ENCODE measurements at places on chromosomes 1 and 21.

DNA sequence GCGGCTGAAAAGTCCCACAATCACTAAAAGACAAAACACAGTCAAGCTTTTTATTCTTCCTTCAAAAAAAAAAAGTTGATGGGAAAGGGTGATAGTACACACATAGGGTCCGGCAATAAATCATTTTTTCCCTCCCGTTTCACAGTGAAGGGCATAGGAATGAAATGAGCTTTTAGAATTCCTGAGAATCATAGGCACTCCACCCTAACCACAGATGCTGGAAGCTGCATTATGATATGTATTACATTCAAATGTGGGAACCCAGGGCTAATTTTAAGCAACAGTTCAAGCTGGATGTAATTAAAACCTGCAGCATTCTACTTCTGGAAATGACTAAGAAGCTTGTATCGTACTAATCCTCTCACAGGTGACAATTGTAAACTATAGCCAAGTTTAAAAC is 75.7 kb upstream of the KCNJ15 start:
- peak; percentile 93 for DNase-seq

- no peak for DNase-seq
These were observed at the start of gene COL6A2 for GRCh38 chr21:46097336-46098293. Gene COL6A2, plus strand, starts transcription at chr21:46098112.

DNA sequence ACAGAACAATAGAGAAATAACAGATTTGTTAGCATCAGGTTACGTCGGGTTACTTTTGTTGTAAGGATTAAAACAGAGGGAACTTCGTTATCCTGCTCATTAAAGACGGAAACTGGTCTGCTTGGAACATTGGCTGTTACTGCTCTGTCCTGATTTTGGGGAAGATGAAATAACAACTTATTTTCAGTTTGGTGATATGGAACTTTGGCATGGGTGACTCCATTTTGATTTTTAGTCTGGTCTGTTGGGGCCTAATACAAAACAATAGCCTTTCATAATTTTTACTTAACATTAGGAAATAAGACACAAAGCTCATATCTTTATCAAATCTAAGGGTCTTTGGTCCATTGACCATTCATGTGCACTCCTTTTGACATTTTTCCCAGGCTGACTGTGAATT is 220.5 kb upstream of the DUSP10 start:
- no peak for DNase-seq

GRCh38 chr1:46489169-46489637 is 433 bp upstream of the DMBX1 start:
- DNase-seq = no peak

Data from fibroblast of skin of left quadriceps (primary cell).